ENCODE measurements at places on chromosomes 1 and 21.

- DNase-seq: peak; percentile 49
These were observed 1.6 kb downstream of the KCNE1 start for GRCh38 chr21:34510148-34511142.

- DNase-seq: no peak
These were observed 11.5 kb downstream of the MEGF6 start for GRCh38 chr1:3599816-3600215.

- DNase-seq: no peak
These were observed 7.1 kb downstream of the MPZL1 start for GRCh38 chr1:167728818-167729410.

- no peak for DNase-seq
These were observed 90.0 kb upstream of the LYPLAL1 start for GRCh38 chr1:219083631-219084030.
